Inflammatory macrophage treated with lipopolysaccharide for 4 hours (primary cell): ENCODE measurements at places on chromosomes 16 and 17.

GRCh38 chr17:80264205-80265075 is 3.8 kb downstream of the RNF213 start:
- DNase-seq: peak; percentile 40

- no peak for DNase-seq
These were observed 27.8 kb upstream of the MFSD6L start for GRCh38 chr17:8826808-8827435.

DNA sequence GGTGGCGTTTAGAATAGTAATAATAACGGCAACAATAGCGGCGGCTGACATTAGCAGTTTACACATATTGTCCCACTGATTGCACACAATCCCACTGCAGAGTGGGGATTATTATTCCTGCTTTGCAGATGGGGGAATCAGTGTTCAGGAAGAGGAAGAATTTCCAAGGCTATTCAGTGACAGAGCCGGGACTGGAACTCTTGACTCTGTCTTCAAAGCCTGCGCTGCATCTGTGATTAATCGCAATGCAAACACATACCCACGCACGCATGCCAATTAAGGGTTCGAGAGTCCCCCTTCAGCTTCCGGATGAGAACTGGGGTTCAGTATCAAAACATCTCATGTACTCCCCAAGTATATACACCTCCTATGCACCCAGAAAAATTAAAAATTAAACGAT is 29.2 kb downstream of the TMEM186 start:
- no peak for DNase-seq

GRCh38 chr16:25009822-25010221 is 5.3 kb downstream of the ARHGAP17 start:
- peak; percentile 39 for DNase-seq

DNA sequence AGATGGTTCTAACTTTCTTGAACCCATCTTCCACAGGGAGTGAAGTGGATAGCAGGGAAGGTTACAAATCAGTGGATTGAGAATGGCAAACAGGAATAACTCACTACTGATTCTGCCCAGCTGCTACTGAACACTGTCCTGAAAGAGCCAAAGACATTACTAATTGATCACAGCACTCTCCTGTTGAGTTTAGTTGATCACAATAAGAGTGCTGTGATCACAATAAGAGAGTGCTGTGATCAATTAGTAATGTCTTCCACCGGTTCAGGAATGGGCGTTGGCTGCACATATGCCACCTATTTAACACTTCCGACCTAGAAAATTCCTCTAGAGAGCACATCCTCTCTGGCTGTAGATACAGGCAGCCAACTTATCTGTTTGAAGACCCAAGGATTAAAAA is 11.4 kb downstream of the CFAP97D1 start:
- no peak for DNase-seq

- DNase-seq: no peak
These were observed 39.1 kb downstream of the RMI2 start for GRCh38 chr16:11384184-11384955.

- DNase-seq: peak; percentile 51
These were observed 117.4 kb downstream of the IRF8 start for GRCh38 chr16:86016201-86016965.
